Left cardiac atrium (tissue), 4 donors: ENCODE measurements at places on chromosomes 16 and 17. TPM values are rescaled to one million over a fixed set of nuclear protein-coding genes. Genes with fewer than 3 reads are reported as not detected.

- DNase-seq, result no peak
These were observed 29.4 kb downstream of the HMOX2 start for GRCh38 chr16:4505356-4506147.

- DNase-seq, result no peak
These were observed 21.4 kb downstream of the HIC1 start for GRCh38 chr17:2076087-2076984.

DNAH17 gene
- total RNA-seq, result 0.32 TPM

SLC16A6 gene
- total RNA-seq, result 1.4 TPM

DNA sequence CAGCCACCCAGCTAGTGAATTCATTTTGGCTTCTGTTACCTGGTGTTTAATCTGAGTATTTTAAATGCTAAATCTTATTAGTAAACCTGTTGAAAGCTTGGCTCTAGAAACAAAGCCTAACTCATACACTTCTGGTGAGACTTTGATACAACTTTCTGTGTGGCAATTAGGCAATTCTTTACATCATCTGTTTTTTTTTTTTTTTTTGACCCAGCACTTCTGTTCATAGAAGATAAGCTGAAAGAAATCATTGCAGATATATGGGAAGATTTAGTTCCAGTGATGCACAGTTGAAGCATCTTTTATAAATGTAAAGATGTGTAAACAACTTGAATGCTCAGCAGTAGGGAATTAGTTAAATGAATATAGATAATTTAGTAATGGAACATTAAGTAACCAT is 21.7 kb upstream of the ABCC11 start:
- DNase-seq, result no peak

KRT32 gene
- total RNA-seq, result not detected

DNA sequence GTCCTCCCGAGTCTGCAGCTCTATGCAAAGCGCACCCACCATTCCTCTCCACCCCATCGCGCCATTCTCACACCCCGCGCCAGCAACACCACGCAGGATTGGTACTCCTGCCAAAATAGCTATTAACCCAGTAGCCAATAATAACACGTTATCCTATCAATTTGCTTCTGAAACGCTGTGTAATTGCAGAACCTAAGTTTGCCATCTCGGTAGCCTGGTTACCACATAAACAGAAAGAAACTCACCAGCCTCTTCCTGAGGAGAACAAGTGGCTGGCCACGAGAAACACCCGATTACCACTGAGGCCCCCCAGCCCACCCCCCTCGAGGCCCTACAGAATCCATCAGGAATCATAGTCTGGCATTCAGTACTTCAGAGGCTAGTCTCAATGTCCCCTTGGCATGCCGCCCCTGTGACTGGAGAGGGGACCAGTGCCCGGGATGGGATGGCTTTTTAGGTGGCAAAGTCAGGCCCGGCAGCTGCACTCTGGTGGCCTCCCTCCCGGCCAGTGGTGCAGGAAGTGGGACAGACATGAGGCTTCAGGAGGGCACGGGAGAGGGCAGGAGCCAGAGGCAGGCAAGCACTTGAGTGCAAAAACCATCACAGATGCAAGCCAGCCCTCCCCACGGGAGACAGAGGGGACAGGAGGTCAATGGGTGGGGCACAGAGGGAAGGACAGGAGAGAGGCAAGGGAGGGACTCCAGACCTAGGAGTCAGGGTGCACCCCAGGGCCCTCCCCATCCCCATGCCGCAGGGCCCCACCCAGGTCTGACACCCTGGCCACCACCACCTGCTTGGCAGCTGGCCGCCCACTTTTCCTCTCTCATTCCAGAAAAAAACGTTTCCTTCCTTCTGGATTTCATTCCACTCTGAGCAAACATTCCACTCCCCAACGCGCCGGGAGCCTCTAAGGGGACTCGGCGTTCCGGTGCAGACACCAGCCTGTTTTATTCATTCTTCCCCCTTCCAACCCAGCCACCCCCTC is 192.5 kb downstream of the ZNF423 start:
- peak; percentile 50 for DNase-seq

- DNase-seq, result peak; percentile 27
These were observed 1.0 kb downstream of the RHBDL3 start for GRCh38 chr17:32266389-32267301.

- DNase-seq, result no peak
These were observed 21.2 kb upstream of the EIF1 start for GRCh38 chr17:41667280-41668041.

DNA sequence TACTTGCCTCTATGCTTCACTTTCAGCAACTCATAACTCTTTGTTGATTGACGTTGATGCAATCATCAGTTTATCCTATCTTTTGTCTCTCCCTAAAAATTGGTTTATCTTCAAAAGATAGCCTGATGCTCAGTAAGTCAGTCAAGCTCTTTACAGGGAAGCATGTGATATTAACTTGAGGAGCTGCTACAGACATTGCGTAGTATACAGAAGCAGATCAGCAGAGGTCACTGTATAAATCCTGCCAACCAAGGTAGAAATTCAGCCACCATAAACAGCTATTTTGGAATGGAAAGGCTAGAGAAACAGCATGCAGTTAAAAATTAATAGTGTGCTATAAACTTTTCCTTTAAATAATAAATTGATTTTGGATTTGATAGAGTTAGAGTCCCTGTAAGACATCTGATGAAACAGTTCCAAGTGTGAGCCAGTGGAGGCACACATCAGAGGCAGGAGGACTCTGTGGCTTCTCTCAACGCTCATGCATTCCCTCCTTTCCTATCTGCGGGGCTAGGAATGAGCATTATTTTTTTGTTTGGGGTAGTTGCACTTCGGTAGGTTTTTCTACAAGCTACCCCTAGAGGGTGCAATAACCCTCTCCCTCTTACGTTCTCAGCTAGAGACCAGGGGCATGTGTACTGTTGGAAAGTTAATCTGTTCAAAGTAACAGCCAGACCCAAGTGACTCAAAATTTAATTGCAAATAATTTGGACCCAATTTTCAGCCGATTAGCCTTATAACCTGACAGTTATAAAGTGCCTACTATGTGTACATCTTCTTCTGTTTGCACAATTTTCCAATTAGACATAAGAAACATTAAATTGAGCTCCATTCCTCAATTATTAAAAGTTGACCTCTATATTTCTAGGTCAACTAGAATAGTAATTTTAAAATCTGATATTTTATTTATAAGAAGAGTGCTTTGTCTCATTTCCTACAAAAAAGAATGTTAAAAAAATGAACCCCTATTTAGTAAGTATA is 647.7 kb upstream of the SOX9 start:
- DNase-seq, result no peak

- DNase-seq, result no peak
These were observed 5.8 kb upstream of the CHCT1 start for GRCh38 chr17:60416368-60416925.

- DNase-seq, result no peak
These were observed 1393.3 kb downstream of the CDH8 start for GRCh38 chr16:60642956-60643355.

- DNase-seq, result no peak
These were observed 17.6 kb upstream of the CYLD start for GRCh38 chr16:50724306-50724705.

DNA sequence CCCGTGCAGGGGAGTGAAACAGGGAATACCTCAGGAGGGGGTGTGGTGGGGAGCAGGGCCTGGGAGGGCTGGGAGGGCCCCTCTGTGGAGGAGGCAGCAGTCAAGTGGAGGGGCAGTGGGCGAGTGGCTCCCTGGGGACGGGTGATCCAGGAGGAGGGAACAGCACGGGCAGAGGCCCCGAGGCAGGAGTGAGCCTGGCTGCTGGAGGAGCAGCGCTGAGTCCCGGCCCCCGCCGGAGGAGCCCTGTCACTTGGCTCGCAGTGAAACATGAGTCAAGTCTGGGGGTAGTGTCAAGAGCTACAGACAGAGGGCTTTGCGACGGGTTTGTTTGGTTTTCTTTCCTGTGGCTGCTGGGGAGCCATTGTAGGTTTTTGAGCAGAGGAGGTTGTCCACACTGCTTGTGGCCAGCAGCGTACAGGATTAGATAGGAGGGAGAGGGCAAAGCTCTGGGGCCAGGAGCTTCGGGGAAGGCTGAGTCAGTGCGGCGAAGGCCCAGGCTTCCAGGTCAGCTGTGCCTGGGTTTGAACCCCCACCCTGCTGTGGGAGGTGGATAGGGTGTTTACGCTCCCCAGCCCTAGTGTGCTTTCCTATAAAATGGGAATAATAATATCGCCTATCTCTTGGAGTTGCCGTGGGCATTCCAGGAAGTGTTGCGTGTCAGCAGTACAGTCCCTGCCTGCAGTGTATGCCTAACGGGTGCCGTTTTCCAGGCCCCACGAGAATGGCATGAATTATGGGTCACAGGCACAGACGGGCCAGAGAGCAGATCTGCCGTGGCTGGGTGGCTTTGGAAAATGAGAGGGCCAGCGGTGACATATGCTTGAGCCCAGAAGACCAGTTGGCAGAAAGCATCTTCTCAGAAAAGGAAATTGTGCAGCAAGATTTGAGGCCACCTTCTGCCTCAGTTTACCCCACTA is 115.9 kb upstream of the CIBAR2 start:
- peak; percentile 57 for DNase-seq

DNA sequence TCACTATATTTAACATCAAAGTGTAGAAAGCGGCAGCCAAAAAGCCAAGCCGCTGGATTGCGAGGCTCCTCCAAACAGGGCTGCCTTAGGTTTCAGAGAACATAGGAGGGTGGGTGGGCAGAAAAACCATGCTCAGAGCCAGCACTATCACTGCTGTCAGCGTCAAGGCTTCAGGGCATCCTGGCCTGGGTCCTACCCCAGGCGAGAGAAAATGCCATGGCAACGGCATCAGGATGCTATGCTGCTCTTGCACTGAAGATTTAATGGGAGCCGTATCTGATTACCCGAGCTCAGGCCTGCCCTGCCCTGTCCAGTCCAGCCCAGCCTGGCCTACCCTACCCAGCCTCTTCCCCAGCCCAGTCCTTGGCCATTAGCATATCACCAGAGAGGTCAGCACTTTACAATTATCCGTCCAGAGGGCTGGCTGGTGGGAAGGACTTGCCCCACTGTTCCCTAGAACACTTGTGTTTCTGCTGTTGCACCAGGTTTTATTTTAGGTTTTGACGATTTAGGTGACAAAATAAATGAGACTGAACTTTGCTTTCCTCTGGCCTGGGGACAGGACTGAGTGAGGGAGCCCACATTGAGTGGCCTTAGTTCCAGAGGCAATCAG is 61.1 kb downstream of the TOM1L2 start:
- no peak for DNase-seq

CETP gene
- 0.16 TPM for total RNA-seq

- DNase-seq, result no peak
These were observed 4.2 kb downstream of the RPS6KB1 start for GRCh38 chr17:59897090-59897489.

- no peak for DNase-seq
These were observed 13.6 kb upstream of the CCL8 start for GRCh38 chr17:34305606-34306005.

ATP2A1 gene
- 0.37 TPM for total RNA-seq

DNA sequence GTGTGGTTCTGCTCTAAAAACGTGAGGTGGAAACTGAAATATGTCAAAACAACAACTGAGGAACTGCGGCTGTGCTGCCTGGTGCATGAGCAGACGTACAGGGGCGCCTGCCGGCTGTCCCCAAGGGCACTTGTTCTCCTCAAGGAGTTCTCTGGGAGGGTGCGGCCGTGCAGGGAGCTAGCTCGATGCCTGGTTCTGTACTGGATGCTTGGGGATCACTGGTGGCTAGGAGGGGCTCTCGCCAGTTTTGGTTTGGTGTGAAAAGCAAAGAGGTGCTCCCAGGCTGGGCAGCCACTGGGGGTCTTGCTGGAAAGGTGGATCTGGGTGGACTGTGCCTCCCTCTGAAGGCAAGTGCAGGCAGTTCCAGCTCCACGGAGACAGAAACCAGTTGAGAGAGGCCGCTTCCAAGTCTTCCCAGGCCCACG is 41.9 kb upstream of the ATP2A3 start:
- DNase-seq, result no peak

DNA sequence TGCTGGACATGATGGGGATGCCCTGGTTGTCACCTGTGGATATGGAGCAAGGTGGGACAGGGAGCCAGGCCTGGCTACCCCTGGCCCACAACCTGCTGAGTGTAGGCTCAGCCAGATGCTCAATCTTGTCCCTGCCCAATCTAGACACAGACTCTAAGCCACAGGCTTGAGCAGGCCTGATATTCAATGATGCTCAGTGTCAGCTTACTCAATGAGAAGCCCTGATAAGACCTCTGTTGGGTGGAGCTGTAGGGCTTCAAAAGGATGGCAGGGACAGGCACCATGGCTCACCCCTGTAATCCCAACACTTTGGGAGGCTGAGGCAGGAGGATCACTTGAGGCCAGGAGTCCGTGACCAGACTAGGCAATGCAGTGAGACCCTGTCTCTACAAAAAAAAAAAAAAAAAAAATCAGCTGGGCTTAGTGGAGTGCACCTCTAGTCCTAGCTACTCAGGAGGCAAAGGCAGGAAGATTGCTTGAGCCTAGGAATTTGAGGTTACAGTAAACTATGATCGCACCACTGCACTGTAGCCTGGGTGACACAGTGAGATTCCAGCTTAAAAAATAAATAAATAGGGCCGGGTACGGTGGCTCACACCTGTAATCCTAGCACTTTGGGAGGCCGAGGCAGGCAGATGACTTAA is 3.4 kb downstream of the LCAT start:
- DNase-seq, result no peak

DNA sequence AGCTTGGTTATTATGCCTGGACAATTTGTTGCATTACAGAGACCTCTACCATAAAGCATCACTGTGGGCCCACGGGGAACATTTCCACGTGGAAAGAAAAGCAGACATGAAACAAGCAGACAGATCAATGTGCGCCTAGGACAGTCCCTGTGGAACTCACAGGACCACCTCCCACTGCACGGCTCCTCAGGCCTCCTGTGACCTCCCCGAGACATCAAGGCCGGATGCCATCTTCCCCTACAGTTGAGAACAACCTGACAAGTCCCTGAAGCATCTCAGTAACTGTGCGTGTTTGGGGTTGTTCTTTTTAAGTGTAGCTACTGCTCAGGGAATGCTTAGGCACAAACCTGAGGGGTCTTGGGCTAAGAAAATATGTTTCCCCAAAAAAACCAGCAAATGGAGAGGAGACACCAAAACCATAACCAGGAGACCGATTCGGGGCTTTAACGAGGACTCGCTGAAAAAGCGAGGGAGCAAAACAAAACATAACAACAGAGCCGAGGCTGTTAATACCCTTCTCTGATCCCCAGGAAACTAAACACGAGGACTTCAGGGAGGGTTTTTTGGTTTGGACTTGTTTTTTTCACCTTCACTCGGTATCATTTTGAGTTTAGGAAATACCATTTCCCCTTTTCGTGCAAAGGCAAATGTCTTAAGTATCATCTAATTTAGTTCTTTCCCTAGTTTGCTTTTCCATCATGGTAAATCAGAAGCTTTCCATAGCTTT is 87.1 kb downstream of the CYTH1 start:
- no peak for DNase-seq

DNA sequence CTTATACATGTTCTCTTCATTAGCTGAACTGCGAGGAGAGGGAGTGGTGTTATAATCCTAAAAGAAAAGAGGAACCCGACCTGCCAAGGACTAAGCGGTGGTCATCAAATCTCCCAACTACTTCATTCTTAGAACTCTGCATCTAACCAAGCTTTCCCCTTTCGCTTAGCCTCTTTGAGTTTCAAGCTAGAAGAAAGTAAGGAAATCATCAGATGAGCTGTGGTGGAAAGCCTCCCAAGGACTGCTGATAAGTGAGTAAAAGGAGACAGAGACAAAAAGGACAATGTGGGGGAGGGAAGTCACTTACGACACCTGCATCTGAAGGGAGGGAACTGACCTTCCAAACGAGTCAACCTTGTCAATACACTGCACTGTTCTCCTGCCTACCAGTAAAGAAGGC is 121.3 kb downstream of the TRIM37 start:
- no peak for DNase-seq

GRCh38 chr17:78819806-78820792 is 20.5 kb downstream of the USP36 start:
- no peak for DNase-seq

CDK12 gene
- total RNA-seq, result 28.6 TPM

- no peak for DNase-seq
These were observed 29.3 kb downstream of the TBC1D16 start for GRCh38 chr17:80006339-80006720.

CACNG5 gene
- total RNA-seq, result not detected

AIPL1 gene
- not detected for total RNA-seq
